ENCODE measurements at places on chromosomes 16 and 17.
A peak's percentile ranks its signal among the peaks of the same experiment; 100 is the strongest.

DNA sequence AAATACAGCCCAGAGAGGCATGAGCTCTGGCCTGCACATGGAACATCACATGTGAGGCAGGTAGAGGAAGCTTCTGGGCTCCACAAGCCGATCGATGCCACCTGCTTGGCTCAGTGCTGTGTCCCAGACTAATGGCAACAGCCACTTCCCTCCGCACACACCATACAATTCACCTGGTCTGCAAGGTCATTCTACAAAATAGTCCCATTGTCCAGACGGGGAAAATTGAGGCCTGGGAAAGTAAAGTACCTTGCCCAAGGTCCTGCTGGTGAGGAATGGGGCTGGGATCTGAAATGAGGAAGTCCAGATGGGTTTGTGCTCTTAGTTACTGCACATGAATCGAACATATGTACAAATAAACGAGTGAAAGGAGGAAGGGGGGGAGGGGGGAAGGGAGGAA is 88.0 kb downstream of the LITAF start:
- DNase-seq = no peak

GRCh38 chr16:63323722-63324705 is 1287.8 kb upstream of the CDH8 start:
- no peak for DNase-seq

GRCh38 chr17:33651686-33652085 is 358.6 kb upstream of the ASIC2 start:
- no peak for DNase-seq

DNA sequence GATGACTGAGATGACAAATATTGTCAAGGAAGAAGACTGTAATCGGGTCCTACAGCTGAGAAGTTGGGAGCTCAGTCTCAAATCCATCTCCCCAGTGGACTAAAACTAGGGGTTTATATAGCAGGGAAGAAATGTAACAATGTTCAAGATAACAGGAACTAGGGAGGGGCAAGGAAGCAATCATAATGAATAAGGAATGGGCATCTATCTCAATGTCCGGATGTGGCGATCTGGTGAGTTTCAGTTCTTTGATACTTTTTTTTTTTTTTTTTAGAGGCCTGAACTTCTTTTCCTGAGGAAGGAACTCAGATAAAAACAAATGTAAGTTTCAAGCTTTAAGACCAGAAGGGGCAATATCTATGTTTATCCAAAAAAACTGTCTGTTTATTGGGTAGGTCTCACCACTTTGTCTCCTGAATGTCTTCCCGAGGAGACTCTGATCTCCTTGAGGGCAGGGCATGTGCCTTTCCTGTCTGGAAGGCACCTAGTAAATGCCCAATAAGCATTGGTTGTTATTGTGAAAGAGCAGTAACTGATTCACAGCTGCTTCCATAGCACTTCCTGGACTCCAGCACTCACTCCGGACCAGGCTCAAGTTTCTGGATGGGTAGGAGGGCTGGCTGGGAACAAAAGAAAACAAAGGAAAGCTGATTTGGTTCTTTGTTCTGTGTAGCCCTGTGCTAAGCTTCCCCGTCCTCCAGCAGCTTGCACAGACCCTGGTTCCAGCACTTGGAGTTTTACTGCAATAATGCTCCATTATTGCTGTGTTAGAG is 51.9 kb downstream of the MEOX1 start:
- no peak for DNase-seq

DNA sequence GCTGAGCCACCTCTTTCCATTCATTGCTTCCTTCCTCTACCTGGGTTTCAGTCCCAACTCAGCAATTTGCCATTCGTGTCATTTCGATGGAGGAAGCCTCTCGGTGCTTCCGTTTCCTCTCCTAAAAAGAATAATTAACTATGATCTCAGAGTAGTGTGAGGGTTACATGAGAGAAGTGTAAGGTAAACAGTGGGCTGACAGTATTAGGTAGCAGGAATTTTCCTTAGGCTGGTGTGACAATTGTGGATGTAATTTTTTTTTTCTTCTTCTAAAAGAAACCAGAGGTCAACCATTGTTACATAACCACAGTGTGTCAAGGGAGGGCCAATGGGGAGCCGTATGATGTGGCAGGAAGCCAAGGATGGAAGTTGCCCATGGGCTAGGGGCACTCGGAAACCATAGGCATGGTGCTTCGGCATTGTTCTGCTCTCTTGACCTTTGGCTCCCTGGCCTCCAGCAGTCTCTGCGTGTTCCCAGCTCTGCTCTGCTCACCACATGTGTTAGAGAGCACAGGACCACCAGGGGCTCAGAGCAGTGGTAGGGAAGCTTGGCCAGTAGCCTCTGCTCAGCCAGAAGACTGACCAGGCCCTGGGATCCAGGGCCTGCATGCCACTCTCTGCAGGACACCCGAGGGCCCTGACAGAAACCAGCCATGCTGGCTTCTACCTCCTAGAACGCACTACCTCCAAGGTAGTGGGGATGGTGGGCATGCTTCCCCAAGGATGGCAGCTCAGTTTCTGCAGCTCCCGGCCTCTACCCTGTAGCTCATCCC is 2.0 kb upstream of the TOP2A start:
- peak; percentile 23 for DNase-seq

GRCh38 chr16:87216148-87216840 is 100.9 kb downstream of the C16orf95 start:
- no peak for DNase-seq

GRCh38 chr16:14061732-14062259 is 9.3 kb upstream of the MRTFB start:
- no peak for DNase-seq

DNA sequence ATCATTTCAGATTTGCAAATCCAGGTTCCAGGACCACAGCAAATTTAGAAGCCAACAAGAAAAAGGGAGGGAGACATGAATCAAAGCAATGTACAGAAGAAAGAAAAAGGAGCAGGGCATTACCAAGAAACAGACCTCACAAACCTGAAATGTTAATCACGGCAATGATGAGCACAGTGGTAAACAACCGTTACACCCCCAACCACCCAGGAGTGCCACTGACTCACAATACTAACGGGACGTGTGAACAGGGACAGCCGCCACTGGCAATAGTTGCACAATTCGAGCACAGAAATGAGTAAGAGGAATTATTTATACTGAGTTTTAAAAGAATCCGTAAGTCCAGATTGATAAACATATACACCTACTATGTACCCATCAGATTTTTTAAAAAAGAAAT is 13.8 kb downstream of the USP22 start:
- no peak for DNase-seq

DNA sequence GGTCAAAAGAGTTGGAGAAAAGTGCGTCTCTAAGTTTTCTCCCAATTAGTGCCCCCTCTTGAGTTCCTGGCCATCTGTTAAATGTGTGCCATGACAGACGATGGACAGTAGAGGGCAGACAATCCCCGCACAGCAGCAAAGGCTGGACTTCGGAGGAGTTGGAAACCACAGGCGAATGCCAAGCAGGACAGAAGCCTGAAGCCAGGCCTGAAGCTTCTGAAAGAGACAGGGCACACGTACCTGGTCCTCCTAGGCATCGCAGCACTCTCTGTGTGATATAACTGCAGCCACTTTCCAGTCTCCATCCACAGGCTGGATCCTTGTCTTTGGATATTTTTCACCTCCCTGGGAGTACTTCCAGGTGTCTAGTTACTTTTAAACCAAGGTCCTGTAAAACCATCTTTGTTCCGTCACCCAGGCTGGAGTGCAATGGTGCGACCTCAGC is 14.5 kb downstream of the C17orf100 start:
- peak; percentile 62 for DNase-seq

DNA sequence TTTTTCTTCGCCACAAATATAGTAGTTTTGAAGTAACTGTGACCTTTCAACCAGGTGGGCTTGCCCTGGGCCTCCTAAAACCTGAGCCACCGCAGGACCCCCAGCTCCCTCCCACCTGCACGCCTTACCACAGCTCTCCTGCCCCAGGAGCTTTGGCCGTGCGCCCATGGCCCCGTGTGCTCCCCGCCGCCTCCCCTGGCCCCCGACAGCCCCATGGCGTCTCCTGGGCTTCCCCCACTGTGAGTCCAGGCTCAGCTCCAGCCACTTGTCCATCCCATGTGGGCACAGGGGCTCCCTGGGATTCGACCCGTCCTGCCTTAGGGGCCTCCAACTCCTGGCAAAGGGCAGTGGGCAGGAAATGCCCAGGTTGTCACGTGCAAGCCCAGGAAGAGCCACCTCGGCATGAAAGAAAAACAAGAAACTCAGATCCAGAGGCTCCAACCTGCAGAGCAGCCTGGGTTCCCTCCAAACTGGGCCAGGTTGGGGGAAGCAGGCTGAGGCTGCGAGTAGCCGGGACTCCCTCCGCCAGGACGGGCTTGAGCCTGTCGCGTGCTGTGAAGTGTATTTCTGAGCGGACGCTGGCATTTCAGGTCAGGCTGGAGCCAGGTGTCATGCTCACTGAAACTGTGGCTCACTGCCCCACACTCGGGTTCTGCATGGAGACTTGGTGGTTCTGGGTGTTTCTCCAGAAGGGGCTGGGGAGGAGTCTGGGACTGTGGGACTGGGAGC is 5.8 kb downstream of the LGALS3BP start:
- DNase-seq = no peak

GRCh38 chr17:39599004-39599664 is 8.6 kb downstream of the NEUROD2 start:
- no peak for DNase-seq

DNA sequence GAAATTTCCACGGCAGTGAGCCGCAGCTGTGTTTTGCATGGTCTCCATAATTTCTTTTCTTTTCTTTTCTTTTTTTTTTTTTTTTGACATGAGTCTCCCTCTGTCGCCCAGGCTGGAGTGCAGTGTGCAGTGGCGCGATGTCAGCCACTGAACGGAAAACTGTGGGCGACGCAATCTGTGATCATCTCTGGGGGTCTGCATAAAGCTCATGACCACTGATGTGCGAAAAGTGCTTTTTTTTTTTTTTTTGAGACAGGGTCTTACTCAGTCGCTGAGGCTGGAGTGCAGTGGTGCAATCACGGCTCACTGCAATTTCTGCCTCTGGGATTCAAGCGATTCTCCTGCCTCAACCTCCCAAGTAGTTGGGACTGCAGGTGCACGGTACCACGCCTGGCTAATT is 117.6 kb downstream of the ABCC6 start:
- no peak for DNase-seq

DNA sequence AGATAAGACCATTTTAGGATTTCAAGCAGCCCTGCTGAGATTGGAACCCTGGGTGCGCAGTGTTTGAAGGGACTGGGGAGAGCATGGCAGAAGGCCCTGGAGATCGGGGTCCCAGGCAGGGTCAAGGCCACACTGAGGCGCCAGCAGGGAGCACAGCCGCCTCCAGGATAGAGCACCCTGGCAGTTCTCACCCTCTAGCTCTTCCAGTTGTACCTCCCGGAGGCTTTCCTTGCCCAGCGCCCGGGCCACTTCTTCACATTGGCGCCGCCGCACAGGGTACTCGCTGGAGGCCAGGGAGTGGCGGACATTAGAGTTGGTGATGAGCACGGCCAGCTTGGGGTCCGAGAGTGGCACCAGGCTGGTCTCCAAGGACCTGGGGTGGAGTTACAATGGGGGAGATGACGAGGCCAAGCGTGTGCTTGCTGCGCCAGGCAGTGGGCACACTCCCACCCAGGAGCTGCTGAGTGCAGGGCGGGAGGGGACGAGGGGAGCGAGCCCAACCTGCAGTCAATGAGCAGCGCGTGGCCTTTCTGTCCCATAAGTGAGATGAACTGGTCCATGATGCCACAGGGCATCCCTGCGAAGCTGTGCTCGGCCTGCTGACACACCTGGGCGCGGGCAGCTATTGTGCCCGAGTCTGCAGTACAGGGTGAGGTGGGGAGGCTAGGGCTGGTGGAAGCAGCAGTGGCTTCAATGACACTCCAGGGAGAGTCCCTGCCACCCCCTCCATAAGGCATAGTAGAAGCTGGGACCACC is 2.3 kb downstream of the GALK1 start:
- no peak for DNase-seq

DNA sequence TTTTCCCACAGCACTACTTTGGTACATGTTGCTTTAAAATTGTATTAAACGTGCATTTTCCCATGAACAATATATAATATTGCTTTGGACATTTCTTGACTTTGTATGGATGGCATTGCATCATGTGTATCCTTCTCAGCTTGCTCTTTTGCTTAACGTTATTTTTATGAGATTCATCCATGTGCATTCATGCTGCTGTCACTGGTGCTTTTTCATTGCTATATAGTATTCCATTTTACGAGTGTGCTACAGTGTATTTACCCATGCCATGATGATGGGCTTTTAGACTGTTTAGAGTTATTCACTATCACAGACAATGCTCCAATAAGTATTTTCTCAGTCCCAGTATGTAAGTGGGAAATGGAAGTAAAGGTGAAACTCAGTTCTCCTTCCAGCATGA is 195.2 kb upstream of the COX10 start:
- no peak for DNase-seq

DNA sequence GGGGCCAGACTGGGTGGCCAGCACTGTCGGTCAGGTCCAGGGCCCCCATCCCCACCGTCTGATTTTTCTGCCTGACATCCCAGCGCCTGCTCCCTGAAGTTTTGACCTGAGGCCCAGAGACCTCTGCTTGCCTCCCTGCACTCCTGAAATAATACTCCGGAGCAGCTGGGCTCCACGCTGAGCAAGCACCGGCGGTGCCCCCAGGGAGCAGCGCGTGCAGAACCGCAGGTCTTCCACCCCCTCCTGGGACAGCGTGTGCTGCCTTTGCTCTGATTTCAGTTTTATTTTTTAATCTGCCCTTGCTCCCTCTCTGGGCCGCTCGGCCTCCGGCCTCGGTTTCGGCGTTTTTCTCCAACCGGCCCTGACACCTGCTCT is 132.4 kb upstream of the GSE1 start:
- no peak for DNase-seq

Measured in NCI-H510A treated with DMSO at 0.1 percent for 48 hours (cell line).